ENCODE measurements at places on chromosomes 3 and 15. TPM values are rescaled to one million over a fixed set of nuclear protein-coding genes. Genes with fewer than 3 reads are reported as not detected.

Gene RARRES1
- total RNA-seq = 0.65 TPM

Gene OR5K2
- total RNA-seq = not detected

Gene SLCO2A1
- 2.4 TPM for total RNA-seq

Gene NPTN
- 129 TPM for total RNA-seq

Gene CEMIP
- 1,053 TPM for total RNA-seq

Gene CMTM8
- 0.16 TPM for total RNA-seq

Gene C3orf49
- not detected for total RNA-seq

Gene GPR27
- total RNA-seq = 0.12 TPM

Gene EXOSC7
- total RNA-seq = 31.5 TPM

Gene CPLX3
- total RNA-seq = not detected

Gene MFGE8
- 93.1 TPM for total RNA-seq

Gene POC1A
- total RNA-seq = 1.9 TPM

Gene MAP6D1
- 2.8 TPM for total RNA-seq

Gene IL5RA
- not detected for total RNA-seq

Gene SPTBN5
- 0.73 TPM for total RNA-seq

Gene KLHL40
- not detected for total RNA-seq

Gene KBTBD12
- not detected for total RNA-seq

Gene LIPH
- total RNA-seq = not detected

Gene LOXL1
- total RNA-seq = 342 TPM

Data from hair follicle dermal papilla cell (primary cell).